CD4-positive, CD25-positive, alpha-beta regulatory T cell (primary cell): ENCODE measurements at places on chromosomes 3 and 15. TPM values are rescaled to one million over a fixed set of nuclear protein-coding genes. Genes with fewer than 3 reads are reported as not detected.

- no peak overlapping the region for H3K27ac ChIP-seq
- no peak overlapping the region for H3K4me3 ChIP-seq
- H3K36me3 ChIP-seq: no peaks in the 10 kb centered on the region
- no peaks in the 10 kb centered on the region for H3K27me3 ChIP-seq
- no peaks in the 10 kb centered on the region for H3K4me1 ChIP-seq
- no peak for DNase-seq
Measured at GRCh38 chr3:140117096-140117526, 182.1 kb downstream of the CLSTN2 start.

- H3K27ac ChIP-seq: no peak overlapping the region
- no peak overlapping the region for H3K4me3 ChIP-seq
- peaks cover 5% of the 10 kb centered on the region for H3K27me3 ChIP-seq
- no peak for DNase-seq
- no peaks in the 10 kb centered on the region for H3K36me3 ChIP-seq
- H3K4me1 ChIP-seq: no peaks in the 10 kb centered on the region
Measured at GRCh38 chr3:149243540-149243939, 21.9 kb upstream of the CP start.

DNA sequence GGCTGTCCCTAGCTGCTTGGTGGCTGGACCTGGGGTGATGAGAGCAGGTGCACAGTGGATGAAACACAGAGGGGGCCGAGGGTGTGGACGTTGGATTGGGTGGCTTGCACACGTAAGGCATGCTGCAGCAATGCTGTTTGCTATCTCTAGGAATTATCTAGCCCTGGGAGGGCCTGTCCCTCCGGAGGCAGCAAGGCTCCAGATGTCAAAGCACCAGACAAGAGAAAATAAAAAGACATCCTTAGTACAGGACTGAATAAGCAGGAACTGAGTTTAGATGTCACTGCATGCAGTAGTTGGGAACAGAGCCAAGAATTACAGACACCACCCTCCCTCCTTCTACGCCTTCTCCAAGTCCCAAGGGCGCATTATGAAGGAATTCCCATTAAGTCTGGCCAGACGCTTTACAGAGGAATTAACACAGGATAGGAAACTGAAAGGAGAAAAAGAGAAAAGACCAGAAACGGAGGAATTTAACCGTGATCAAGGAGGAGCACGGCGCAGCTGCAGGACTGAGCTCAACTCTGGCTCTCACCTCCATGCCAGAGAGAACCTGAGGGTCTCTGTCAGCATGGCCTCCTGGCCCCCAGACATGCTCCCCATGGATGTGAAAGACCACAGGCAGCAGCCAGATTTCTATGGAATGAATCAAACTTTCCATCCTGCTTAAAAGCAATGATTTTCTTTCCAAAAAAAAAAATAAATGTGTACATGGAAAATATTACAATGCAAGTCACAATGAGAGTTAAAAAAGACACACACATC lies 13.8 kb downstream of the ATP10A start:
- H3K27ac ChIP-seq: peak overlapping the region; percentile 85
- peaks cover 56% of the 10 kb centered on the region for H3K4me1 ChIP-seq
- no peaks in the 10 kb centered on the region for H3K27me3 ChIP-seq
- DNase-seq: no peak
- H3K36me3 ChIP-seq: no peaks in the 10 kb centered on the region

GRCh38 chr15:51250217-51251011 lies 88.0 kb downstream of the CYP19A1 start:
- DNase-seq: no peak
- no peaks in the 10 kb centered on the region for H3K27me3 ChIP-seq
- H3K27ac ChIP-seq: no peak overlapping the region
- no peaks in the 10 kb centered on the region for H3K36me3 ChIP-seq

- no peaks in the 10 kb centered on the region for H3K27me3 ChIP-seq
- H3K4me1 ChIP-seq: no peaks in the 10 kb centered on the region
- H3K36me3 ChIP-seq: no peaks in the 10 kb centered on the region
- no peak for DNase-seq
Measured at GRCh38 chr3:42707620-42708355, 5.2 kb upstream of the HHATL start.

- no peaks in the 10 kb centered on the region for H3K36me3 ChIP-seq
- no peaks in the 10 kb centered on the region for H3K27me3 ChIP-seq
- no peak overlapping the region for H3K4me3 ChIP-seq
- no peaks in the 10 kb centered on the region for H3K4me1 ChIP-seq
Measured at GRCh38 chr3:14537590-14538450, 2.3 kb downstream of the GRIP2 start.

DNA sequence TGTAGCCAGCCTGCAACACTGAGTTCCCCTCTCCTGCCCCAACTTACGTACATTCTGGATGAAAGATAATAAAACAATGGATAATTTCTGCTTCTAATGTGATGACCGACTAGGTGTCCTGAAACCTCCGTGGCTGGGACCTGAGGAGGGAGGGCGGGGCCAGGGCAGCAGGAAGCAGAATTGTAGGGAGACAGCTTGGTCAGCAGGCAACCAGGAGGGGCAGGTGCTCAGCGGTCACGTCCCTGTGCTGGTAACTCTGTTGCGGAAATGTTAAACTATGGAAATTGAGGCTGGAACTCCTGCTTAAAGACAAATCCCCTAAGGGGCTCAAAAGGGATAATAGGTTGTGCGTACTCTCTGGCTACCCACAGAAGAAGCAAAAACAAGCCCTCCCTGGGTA lies 30.4 kb downstream of the SLC6A20 start:
- no peaks in the 10 kb centered on the region for H3K4me1 ChIP-seq
- H3K4me3 ChIP-seq: no peak overlapping the region
- H3K27me3 ChIP-seq: no peaks in the 10 kb centered on the region

GRCh38 chr3:56845505-56845904 lies 43.8 kb upstream of the ARHGEF3 start:
- no peak overlapping the region for H3K4me3 ChIP-seq
- no peak overlapping the region for H3K27ac ChIP-seq
- no peaks in the 10 kb centered on the region for H3K36me3 ChIP-seq
- no peaks in the 10 kb centered on the region for H3K27me3 ChIP-seq

DNA sequence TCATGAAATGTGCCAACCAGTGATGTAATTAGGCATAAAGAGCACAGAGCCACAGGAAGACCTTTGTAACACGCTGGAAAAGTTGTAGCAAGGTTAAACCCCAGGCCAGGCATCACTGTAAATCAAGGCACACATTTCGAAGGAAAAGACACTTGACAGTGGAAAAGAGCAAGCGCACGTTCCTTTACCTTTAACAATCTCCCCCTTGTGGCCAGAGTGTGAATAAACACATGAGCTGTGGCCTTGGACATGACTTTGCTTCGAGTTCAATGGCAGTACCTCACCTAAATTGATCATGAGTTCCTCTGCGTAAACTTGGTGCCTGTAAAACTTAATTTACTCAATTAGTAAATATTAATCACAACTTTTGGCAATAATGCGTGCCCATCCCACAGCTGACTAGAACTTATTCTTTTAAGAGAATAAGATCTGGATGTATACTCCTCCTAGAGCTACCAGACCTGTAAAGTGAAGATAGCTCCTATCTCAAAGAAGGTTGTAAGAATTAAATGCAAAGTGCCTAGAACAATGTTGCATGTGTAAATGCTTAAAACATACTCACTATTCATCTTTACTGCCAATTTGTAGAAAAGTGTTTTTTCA lies 757.0 kb upstream of the NECTIN3 start:
- no peaks in the 10 kb centered on the region for H3K36me3 ChIP-seq
- no peaks in the 10 kb centered on the region for H3K4me1 ChIP-seq
- no peaks in the 10 kb centered on the region for H3K27me3 ChIP-seq
- peak; percentile 54 for DNase-seq
- H3K4me3 ChIP-seq: no peak overlapping the region

The FBXO40 gene
- not detected for total RNA-seq

The LRRN1 gene
- total RNA-seq: 0.44 TPM
